ENCODE measurements at places on chromosomes 5 and 9. TPM values are rescaled to one million over a fixed set of nuclear protein-coding genes. Genes with fewer than 3 reads are reported as not detected.
A peak's percentile ranks its signal among the peaks of the same experiment; 100 is the strongest.

Gene CCDC69
- polyA plus RNA-seq, result 15.1 TPM

- DNase-seq, result no peak
These were observed 205.2 kb downstream of the PIK3R1 start for GRCh38 chr5:68420476-68421344.

DNA sequence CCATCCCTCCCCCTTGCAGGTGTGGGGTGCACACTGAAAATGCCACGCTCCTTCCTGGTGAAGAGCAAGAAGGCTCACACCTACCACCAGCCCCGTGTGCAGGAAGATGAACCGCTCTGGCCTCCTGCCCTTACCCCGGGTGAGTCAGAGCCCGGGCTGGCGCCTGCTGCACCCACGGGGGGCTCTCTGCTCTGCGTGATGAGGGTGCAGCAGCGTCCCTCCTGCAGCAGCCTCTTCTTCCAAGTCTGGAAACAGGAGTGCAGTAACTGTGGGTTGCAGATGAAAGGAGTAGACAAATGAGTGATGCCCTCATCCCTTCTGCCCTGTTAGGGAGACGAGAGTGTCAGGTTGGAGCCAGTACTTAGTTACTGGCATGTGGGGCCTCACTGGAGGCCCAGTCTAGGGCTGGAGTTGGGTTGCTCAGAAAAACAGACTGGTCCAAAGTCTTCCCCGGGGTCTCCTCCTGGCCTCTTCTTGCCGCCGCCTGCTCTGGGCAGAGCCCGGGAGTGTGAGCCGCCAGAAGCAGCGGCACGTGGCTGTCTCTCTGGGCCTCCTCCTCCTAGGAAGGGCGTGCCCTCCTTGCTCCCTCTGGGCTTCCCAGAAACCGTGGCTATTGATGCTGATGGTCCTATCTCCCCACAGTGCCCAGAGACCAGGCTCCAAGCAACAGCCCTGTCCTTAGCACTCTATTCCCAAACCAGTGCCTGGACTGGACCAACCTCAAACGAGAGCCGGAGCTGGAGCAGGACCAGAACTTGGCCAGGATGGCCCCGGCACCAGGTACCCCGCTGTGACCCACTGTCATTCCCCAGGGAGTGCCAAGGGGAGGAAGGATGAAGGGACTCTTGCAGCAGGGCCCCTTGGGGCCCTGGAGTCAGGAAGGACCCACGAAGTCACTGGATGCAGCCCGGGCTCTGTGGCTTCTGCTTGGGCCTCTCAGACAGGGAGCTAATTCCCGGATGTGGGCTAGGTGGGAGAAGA lies 8.4 kb downstream of the GFI1B start:
- DNase-seq, result no peak

Gene TAF1L
- 0.07 TPM for polyA plus RNA-seq

Gene POU5F2
- not detected for polyA plus RNA-seq

- DNase-seq, result no peak
These were observed 54.0 kb downstream of the SCAI start for GRCh38 chr9:125089331-125089730.

DNA sequence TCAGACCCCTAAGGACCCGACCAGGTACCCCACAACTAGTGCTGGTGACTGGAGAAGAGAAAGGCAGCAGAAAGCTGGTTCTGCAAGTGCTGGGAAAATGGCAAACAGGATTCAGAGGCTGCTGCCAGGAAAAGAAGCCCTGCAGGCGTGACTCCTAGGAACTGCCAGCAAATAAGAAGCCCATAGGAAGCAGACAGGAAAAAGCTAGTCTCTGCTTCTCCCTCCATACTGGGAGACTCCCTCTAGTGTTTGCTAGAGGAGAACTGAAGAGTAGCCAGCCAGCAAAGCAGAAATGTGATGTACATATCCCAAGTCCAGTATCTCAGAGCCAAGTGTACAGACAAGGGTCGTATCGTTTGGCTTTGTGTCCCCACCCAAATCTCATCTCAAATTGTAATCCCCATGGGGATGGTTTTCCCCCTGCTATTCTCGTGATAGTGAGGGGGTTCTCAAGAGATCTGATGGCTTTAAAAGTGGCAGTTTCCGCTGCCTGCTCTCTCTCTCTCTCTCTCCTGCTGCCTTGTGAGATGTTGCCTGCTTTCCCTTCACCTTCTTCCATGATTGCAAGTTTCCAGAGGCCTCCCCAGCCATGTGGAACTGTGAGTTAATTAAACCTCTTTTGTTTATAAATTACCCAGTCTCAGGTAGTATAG lies 38.1 kb upstream of the TUSC1 start:
- DNase-seq, result peak; percentile 49

DNA sequence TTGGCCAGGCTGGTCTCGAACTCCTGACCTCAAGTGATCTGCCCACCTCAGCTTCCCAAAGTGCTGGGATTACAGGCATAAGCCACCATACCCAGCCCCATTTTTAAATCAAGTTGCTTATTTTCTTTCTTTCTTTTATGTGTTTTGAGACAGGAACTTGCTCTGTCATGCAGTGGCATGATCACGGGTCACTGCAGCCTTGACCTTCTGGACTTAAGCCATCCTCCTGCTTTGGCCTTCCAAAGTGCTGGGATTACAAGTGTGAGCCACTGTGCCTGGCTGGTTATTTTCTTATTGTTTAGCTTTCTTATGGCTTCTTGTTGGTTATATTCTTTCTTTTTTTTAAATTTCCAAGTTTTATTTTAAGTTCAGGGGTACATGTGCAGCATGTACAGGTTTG lies 79.7 kb upstream of the C5orf63 start:
- no peak for DNase-seq

Gene GARNL3
- polyA plus RNA-seq, result 32.5 TPM

Gene SLCO6A1
- not detected for polyA plus RNA-seq

DNA sequence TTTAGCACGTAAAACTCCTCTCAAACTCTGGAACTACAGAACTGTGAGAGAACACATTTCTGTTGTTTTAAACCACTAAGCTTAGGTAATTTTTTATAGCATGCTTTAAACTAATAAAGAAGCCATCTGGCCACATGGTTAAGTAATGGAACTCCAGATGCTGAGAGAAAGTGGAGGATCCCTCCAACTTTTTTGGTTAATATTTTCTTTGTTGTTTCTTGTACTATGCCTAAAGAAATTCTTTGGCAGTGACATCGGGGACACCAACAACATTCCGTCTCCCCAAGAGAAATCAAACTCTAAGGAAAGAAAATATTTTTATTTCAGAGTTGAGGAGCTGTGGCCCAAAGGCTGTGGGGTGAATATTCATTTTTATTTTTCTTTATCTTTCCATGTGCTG lies 734.8 kb upstream of the CDH9 start:
- DNase-seq, result no peak

GRCh38 chr9:91411096-91411771 lies 12.4 kb downstream of the NFIL3 start:
- no peak for DNase-seq

DNA sequence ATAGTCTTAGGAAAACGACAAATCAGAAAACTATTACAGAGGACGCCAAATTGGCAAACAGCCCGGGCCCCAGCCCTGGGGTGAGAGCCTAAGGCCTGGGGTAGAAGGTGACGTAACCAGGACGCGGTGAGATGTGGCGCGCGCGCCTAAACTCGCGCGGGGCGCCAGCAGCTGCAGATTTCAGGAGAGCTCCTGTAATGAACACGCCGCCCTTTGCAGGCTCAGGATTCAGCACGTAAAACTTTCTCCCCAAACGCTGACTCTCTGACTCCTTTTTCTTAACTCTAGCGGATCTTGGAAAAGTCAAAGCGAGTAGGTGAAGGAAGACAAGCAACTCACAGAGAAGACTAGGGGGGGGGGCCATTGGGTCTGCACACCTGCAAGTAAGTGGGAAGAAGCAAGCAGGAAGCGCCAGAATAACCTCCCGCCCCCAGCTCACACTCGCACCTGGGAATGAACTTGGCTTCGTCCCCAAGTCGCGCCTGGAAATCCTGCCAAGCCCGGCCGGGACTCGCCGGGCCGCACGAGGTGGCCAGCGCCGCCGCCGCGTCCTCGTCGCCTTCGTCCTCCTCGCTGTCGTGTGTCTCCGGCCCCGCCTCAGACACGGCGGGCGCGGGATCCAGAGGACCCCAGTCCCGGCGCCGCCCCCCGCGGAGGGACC lies 822 bp downstream of the RASEF start:
- DNase-seq, result peak; percentile 51

Gene KIF4B
- 0.13 TPM for polyA plus RNA-seq

- no peak for DNase-seq
These were observed 37.0 kb downstream of the FAF2 start for GRCh38 chr5:176485176-176485575.

GRCh38 chr9:113625486-113625885 lies 162.0 kb downstream of the RGS3 start:
- no peak for DNase-seq

DNA sequence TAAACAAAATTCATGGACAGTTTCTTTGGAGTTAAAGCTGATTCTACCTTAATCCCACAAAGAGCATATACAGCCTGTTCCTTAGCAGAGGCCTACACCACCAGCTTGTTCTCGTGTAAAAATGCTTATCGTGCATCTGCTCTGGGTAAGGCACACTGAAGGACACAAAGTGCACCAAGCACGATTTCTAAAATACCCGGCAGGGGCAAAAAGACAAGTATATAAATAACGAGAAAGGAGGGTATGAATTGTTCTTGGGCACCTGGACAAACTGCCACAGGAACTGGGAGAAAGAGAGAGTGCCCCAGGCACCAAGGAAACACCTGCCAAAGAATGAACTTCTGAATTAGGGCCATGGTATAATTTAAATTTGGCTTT lies 25.3 kb downstream of the NSUN2 start:
- DNase-seq, result no peak

Gene IRX2
- 70.0 TPM for polyA plus RNA-seq

DNA sequence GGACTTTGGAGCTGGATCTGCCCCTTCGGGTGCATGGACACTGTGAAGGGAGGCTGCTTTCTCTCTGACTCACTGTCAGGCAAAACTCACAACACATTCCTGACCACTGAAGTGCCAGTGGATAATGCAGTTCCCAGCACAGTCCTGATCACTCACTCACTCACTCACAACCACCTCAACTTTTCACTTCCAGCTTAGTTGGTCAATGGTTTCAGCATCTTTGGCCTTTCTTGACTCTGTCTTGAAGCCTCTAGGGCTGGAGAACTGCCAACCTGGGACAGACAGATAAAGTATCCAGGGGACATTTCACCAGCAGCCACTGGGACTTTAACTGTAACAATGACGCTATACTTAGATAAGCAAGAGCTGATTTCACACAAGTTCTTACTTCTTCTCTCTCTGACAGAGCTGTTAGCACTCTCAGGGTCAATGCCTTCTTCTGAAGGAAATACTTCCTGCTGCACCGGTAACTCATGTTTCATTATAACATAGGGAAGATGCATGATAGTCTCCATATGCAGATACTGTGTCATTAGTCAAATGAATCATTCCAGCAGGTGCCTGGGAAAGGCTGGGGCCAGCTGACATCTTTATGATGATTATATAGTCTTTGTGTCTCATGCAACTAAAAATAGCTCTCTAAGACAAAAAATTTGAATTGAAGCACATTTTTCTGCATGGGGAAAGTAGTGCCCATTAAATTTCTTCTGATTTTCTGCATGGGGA lies 499.0 kb downstream of the SEMA5A start:
- DNase-seq, result no peak

- no peak for DNase-seq
These were observed 21.1 kb upstream of the ISCA1 start for GRCh38 chr9:86303316-86303975.

- no peak for DNase-seq
These were observed 84.6 kb downstream of the ANKRD55 start for GRCh38 chr5:56148453-56148971.

Gene IL33
- 89.2 TPM for polyA plus RNA-seq

- no peak for DNase-seq
These were observed 455.3 kb upstream of the KIF2A start for GRCh38 chr5:61850696-61851095.

Gene PCDHGA1
- 0.66 TPM for polyA plus RNA-seq

DNA sequence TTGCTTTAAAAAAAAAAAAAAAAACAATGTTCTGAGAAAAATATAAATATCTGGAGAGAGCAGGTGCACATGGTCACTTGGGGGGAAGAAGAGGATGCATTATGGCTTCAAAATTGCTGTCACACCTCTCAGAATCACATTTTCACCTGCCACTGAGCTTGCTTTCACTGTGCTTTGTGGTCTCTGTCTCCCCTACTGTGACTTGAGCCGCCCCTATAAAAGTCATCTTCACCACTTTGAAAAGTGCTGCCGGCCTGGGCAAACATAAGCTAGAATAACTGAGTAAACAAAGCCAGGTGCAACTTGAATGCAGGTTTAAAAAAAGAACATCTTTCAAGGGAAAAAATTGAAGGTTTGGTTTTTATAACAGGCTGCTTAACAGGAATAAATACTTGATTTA lies 368.1 kb upstream of the GRIA1 start:
- no peak for DNase-seq

Gene S1PR3
- 84.2 TPM for polyA plus RNA-seq

Gene PCDHB13
- polyA plus RNA-seq, result 5.8 TPM

Gene ARL14EPL
- not detected for polyA plus RNA-seq

All from right lung (tissue), 10 donors.